ENCODE measurements at places on chromosomes 5 and 9.

DNA sequence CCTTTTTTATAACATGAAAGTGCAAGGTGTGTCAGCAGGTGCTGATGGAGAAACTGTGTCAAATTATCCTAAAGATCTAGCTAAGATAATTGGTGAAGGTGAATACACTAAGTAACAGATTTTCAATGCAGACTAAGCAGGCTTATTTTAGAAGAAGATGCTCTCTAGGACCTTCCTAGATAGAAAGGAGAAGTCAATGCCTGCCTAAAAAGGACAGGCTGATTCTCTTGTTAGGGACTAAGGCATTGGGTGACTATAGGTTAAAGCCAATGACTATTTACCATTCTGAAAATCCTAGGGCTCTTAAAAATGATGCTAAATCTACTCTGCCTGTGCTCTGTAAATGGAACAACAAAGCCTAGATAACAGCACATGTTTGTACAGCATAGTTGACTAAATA, 1682.4 kb downstream of the MAT2B start:
- DNase-seq, result no peak

- no peak for DNase-seq
Observed at GRCh38 chr9:103355000-103355399, 359.9 kb downstream of the CYLC2 start.

- DNase-seq, result no peak
Observed at GRCh38 chr5:34499001-34499734, 157.0 kb upstream of the RAI14 start.

- DNase-seq, result peak; percentile 90
Observed at GRCh38 chr5:131795879-131796792, 681 bp downstream of the FNIP1 start.

DNA sequence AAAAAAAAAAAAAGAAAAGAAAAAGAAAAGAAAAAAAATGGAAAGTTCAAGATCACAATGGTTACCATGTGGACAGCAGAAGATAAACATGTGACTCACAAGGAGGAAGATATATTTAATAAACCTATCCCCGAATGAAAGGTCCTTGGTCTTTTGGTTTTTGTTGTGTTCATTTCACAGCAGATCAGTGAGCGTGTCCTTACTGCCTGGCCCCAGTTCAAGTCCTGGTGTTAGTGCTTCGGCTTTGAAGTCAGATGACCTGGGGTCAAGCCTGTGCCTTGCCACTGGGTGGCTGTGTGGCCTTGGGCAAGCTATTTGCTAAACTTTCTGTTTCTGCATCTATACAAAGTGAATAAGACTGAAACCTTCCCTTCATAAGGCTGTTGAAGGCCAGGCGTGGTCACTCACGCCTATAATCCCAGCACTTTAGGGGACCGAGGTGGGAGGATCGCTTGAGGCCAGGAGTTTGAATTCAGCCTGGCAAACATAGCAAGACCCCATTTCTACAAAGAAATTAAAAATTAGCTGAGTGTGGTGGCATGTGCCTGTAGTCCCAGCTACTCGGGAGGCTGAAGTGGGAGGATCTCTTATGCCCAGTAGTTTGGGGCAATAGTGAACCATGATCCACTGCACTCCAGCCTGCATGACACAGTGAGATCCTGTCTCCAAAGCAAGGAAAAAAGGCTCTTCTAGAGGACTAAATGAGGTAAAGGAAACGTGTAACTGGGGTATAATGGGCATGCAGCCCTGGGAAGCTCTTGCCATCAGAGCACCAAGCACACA, 94.5 kb upstream of the SPATA31D4 start:
- DNase-seq, result no peak
